ENCODE measurements at places on chromosomes 4 and X.

GRCh38 chr4:82123934-82124333, 249.9 kb downstream of the HNRNPD start:
- DNase-seq, result no peak

DNA sequence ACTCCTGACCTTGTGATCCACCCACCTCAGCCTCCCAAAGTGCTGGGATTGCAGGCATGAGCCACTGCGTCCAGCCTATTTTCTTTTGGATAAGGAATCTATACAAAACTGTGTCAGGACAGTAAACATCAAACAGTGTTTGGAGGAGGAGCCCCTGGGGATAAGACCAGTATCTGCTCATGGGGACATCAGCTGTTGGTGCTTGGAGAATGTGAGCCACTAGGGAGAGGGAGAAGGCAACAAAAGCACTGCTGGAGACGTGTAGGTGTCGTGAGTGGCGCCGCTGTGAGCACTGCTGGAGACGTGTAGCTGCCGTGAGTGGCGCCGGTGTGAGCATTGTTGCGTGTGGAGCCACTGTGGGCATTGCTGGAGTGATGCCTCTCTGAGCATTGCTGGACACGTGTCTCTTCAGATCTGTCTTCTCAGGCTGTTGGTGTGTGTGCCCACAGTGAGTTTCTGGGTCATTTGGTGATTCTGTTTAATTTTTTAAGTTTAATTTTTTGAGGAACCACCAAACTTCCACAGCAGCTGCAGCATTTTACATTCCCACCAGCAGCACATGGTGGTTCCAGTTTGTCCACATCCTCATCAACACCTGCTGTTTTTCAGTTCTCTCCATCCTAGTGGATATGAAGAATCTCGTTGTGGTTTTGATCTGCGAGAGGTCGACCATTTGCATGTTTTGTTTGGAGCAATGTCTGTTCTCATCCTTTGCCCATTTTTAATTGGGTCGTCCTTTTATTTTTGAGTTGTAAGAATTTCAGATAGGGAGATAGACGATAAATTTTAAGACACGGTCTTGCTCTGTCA, 19.0 kb downstream of the DGKQ start:
- no peak for DNase-seq

GRCh38 chr4:101689220-101689619, 101.3 kb upstream of the BANK1 start:
- no peak for DNase-seq

GRCh38 chrX:18889346-18890048, 94.4 kb downstream of the PHKA2 start:
- no peak for DNase-seq

- DNase-seq, result no peak
Observed at GRCh38 chr4:8568068-8568668, 12.0 kb upstream of the GPR78 start.

GRCh38 chrX:74536832-74537371, 77.5 kb downstream of the RLIM start:
- DNase-seq, result peak; percentile 65

GRCh38 chr4:18171896-18172295, 150.3 kb upstream of the LCORL start:
- DNase-seq, result no peak

Measured in eye (tissue), 1 donor.